ENCODE measurements at places on chromosomes 1 and 21. TPM values are rescaled to one million over a fixed set of nuclear protein-coding genes. Genes with fewer than 3 reads are reported as not detected.

PLA2G2F gene
- not detected for total RNA-seq

PTPN14 gene
- 9.8 TPM for total RNA-seq

SLC25A34 gene
- total RNA-seq, result 0.31 TPM

SYCP1 gene
- total RNA-seq, result not detected

DNASE2B gene
- not detected for total RNA-seq

RGSL1 gene
- total RNA-seq, result not detected

KRTAP19-5 gene
- not detected for total RNA-seq

OR2T33 gene
- not detected for total RNA-seq

SLC22A15 gene
- 0.93 TPM for total RNA-seq

CD101 gene
- total RNA-seq, result 0.10 TPM

CRNN gene
- total RNA-seq, result not detected

HCRTR1 gene
- 0.04 TPM for total RNA-seq

CBS gene
- 13.7 TPM for total RNA-seq

GBP4 gene
- not detected for total RNA-seq

PRKAA2 gene
- 2.8 TPM for total RNA-seq

CYB5RL gene
- 3.3 TPM for total RNA-seq

DNAJC8 gene
- total RNA-seq, result 70.8 TPM

Measured in A549 treated with CORT108297 at 1 μM for 4 hours (cell line).